Lower lobe of right lung (tissue), 2 donors: ENCODE measurements at places on chromosomes 3 and 15.

DNA sequence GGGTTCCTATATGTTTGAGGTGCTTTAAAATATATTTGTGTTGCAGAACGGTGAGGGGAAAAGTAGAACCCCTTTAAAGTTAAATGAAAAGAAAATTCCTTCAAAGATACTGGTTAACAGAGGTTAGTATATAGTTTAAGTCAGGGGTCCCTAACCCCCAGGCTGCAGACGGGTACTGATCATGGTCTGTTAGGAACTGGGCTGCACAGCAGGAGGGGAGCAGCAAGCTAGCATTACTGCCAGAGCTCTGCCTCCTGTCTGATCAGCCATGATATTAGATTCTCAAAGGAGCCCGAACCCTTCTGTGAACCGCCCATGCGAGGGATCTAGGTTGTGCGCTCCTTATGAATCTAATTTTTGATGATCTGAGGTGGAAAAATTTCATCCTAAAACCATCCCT, 37.5 kb upstream of the RFX7 start:
- DNase-seq = no peak

DNA sequence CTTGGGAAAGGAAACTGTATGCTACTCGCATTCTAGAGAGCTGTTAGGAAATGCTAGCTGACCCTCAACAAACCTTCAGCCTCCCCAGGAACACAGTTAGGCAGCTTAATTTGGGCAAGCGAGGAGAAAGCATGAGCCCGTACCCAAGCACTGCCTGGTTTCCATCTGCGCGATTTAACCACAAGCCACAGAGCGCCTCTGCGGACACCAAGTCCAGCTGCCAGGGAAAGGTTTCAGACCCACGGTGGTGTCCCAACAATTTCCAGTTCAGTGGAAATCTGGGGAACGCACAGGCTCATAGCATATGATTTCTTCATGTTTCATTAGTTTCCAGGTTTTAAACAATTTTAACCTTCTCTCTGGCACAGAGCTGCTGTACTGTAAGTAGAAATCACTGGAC, 617.6 kb downstream of the FHIT start:
- no peak for DNase-seq

- no peak for DNase-seq
Measured at GRCh38 chr3:48047841-48048464, 31.7 kb upstream of the MAP4 start.

DNA sequence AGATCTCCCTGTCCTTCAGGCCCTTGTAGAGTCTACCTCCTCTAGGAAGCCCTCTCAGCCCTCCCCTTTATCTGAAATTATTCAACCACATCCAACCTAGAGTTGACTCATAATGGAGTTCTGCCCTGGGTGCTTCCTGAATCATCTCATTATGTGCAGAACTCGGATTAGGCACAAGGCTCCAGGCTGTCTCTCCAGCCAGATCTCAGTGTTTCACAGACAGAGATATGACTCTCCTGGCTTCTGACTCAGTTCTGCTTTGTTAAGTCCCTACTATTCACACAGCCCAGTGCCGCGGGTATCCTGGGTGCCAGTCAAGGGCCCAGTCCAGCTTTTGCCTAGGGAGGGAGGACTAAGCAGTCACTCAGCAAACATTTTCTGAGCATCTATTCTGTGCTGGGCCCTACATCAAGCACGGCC, 9.3 kb downstream of the STRA6 start:
- no peak for DNase-seq

DNA sequence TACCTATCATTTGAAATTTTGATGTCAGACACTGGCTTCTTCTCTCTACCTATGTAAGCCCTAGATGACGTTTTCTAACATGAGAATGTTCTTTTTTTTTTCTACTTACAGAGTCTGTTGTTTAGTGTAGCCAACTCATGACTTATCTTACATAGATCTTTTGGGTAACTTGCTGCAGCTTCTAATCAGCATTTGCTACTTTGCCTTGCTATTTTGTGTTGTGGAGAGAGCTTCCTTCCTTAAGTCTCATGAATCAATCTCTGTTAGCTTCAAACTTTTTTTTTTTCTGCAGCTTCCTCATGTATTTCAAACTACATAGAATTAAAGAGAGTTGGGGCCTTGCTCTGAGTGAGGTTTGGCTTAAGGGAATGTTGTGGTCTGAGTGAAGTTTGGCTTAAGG, 568.7 kb upstream of the BCHE start:
- DNase-seq = no peak

DNA sequence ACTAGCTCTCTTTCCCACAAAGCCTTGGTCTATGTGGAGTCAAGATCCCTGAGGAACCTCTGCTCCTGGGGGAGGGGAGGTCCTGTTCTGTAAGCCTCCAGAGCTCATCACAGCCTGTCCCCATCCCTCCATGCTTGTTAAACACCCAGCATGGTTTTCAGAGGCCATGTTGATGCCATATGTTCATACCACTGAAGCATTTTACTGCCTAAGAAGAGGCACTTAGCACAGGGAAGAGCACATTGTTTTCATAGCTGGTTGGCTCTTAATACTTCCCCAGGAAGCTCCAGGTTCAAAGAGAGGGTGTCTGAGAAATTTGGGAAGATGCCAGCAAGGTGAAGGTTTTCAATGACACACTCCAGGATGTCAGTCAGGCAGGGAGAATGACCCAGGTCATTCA, 25.6 kb downstream of the CPNE4 start:
- DNase-seq = no peak
